Esophagus squamous epithelium (tissue), 5 donors: ENCODE measurements at places on chromosomes 16 and 17.

DNA sequence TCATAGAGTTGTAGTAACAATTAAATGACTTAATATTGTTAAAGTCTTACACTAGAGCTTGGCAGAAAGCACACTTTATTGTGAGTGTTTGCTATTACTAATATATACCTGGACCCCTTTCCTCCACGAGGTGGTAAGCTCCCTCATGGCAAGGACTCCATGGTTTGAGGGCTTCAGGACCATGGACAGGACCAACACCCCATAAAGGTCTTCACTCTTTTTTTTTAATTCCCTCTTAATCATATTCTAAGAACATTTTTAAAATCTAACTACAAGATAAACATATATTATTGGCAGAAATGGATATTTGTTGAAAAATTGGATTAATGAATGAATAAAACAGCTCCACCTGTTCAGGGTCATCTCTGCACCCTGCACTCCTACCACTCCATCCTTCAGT is 154.5 kb downstream of the CBLN1 start:
- DNase-seq, result no peak

- DNase-seq, result no peak
These were observed 878 bp downstream of the TRIM72 start for GRCh38 chr16:31214708-31215286.

DNA sequence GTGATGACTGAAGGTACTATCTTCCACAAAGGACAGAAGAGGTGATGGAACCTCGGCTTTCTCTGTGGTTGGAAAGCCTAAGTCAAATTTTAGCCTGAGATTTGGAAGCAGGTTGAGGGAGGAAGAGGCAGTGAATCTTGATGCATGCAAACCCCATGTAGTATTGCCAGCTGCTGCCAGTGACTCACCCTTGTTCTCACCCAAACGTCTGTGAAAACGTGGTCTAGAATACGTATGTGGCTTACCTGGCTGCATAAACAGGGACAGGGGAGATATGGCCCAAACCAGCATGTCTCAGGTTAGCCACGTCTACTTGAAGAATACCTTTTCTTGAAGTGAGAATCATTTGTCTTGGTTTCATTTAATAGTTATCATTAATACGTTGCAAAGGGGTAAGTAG is 438.0 kb upstream of the MAF start:
- DNase-seq, result no peak

- no peak for DNase-seq
These were observed 25.9 kb downstream of the AP2B1 start for GRCh38 chr17:35612924-35613521.

- no peak for DNase-seq
These were observed 336.1 kb upstream of the TBX2 start for GRCh38 chr17:61063528-61063927.

- DNase-seq, result no peak
These were observed 11.8 kb upstream of the ZNF23 start for GRCh38 chr16:71473891-71474290.

GRCh38 chr17:30345527-30346075 is 11.7 kb upstream of the TMIGD1 start:
- DNase-seq, result no peak

GRCh38 chr16:53556521-53556920 is 53.5 kb upstream of the AKTIP start:
- DNase-seq, result no peak

GRCh38 chr16:89312194-89312593 is 94.7 kb downstream of the ZNF778 start:
- DNase-seq, result no peak

- no peak for DNase-seq
These were observed 147.0 kb upstream of the RBFOX1 start for GRCh38 chr16:7185689-7186088.

GRCh38 chr17:3926860-3927627 is 10.8 kb upstream of the P2RX1 start:
- DNase-seq, result no peak

DNA sequence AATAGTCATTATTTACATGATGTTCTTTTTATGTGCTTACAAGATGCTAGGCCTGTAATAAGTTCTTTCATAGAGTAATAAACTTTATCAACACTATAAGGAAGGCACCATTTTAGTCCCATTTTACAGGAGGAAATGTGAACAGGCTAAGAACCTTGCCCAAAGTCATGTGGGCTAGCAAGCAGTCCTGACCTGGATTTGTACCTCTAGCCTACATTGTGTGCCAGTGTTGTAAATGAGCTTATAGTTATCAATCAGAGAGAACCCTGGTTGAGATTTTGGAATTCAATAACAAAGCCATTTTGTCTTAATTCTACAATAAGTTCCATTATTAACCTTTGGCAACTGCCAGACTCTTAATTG is 6.7 kb upstream of the TBKBP1 start:
- no peak for DNase-seq

- no peak for DNase-seq
These were observed 39.0 kb downstream of the ZNF423 start for GRCh38 chr16:49816875-49817274.

DNA sequence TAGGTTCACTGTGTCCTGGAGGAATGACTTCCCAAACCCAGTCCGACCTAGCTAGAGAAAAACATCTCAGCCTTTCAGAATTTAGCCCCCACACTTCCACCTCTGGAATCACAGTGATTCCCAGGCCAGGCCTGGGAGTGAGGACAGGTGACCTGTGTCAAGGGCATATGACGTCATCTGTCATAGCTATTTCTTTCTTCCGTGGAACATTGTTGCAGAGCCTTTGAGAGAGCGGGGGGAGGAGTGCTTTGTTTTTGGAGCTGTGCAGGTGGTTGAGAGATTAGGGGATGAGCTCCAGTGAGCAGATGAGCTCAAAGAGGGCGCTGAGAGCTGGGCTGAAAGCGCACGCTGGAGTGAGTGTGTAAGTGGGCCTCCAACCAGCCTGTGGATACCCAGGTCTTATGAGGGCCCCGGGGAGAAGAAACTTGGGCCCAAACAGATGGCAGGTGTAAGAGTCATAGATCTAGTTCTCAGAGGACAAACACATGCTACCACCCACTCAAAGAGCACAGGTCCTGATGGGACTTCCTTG is 344.8 kb downstream of the SNX29 start:
- DNase-seq, result no peak

GRCh38 chr17:1190751-1191331 is 11.1 kb upstream of the ABR start:
- DNase-seq, result no peak

DNA sequence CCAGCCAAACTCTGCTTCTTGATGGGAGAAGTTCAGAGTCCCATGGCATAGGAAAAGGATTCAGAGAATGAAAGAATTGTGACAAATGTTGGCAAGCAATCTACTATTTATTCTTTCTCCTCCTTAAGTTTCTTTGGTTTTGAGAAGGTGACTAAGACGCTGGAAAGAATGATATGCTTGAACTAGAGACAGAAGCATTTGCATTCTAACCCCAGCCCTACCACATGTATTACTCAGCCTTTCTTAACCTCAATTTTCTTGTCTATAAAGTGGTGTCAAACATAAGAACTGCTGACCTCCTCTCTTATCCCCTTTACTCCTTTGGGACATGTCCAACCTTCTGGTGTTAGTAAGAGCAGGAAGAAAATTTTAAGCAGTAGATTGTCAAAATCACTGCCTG is 124.7 kb downstream of the HS3ST2 start:
- no peak for DNase-seq

- no peak for DNase-seq
These were observed 22.5 kb downstream of the RAB11FIP4 start for GRCh38 chr17:31413874-31414549.

GRCh38 chr17:82477934-82478333 is 19.4 kb downstream of the NARF start:
- no peak for DNase-seq

GRCh38 chr17:42023524-42024349 is 3.8 kb downstream of the NKIRAS2 start:
- no peak for DNase-seq

GRCh38 chr17:19683117-19683516 is 33.3 kb downstream of the SLC47A2 start:
- no peak for DNase-seq

DNA sequence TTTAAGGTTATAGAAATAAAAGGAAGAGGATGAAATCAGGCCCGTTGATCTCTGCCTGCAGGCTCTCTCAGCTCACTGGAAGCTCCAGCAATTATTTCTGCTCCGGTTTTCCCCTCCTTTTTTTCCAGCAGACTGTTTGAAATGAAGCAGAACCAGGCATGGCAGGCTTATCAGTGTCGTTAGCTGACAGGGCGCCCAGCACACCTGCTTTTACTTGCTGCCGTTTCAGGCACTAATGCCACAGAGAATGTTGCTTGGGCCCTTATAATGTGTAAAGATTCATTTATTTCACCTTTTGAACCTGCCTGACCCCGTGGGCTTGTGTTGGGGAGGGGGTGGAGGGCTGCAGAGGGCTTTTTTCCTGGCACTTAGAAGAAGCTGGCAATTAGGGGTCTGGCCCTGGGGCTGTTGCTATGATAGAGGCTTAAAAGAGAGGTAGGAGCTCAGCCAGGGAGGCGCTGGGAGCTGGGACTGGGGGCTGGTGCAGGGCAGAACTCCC is 108.1 kb downstream of the IRX3 start:
- no peak for DNase-seq

DNA sequence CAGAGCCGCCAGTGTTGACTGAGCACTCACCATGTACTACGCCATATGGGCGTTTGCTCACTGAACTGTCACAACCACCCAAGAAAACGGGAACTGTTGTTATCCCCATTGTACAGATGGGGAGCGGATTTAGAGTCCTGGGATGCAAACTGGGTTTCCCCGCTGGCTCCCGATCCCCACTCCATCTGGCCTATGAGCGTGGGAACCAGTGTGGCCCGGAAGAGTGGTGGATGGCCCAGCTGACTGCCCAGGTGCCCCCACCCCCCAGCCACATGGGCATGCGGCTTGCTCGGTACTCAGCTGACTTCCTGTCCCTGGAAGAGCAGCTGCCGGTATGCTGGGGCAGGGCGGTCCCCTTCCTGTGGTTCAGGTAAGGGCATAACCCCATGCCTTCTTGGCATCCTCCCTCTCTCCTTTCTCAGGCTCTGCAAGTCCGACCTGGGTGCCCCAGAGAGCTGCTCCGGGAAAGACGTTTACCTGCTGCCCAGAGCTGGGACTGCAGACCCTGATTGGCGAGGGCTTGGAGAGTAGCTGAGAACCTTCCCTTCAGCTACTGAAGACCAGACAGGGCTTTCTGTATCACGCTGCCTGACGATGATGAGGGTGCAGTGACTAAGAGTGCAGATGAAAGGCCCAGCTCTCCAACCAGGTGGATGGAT is 16.2 kb downstream of the SOCS3 start:
- DNase-seq, result peak; percentile 47

DNA sequence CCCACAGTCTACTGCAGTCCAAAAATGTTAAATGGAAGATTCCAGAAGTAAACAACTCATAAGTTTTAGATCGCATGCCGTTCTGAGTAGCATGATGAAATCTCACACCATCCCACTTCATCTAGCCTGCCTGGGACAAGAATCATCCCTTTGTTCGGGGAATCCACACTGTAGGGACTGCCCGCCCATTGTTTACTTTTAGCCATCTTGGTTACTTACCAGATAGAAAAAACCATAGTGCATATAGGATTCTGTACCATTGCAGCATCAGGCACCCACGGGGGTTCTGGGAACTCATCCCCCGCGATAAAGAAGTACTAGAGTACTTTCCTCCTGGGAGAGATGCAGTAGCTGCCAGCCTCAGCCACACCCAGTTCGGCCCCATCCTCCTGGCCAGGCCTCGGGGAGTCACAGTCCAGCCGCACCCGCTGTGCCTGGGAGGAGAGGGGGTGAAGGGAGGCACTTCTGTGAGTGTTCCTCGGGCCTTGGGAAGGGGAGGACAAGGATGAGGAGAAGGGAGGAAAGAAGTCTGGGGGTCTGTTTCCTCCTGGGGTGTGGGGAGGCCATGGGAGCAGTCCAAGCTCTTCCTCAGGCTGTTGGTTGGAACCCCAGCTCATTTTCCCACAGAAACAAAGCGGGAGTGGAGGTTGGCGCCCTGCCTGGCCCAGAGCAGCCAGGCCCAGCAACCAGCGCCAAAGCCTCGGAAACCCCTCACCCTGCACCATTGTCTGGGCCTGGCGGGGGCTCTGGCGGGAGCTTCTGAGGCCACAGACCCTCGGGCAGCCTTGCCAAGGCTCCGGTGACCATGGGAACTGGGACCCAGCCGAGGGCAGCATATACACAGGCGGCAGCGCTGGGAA is 8.9 kb downstream of the TRIM47 start:
- no peak for DNase-seq

- DNase-seq, result no peak
These were observed 26.3 kb upstream of the HS3ST2 start for GRCh38 chr16:22787466-22788192.

GRCh38 chr16:88453611-88454522 is 787 bp downstream of the ZFPM1 start:
- no peak for DNase-seq

- DNase-seq, result no peak
These were observed 7.5 kb downstream of the VEZF1 start for GRCh38 chr17:57980522-57980921.

- no peak for DNase-seq
These were observed 303.7 kb upstream of the TNRC6C start for GRCh38 chr17:77654850-77655249.

DNA sequence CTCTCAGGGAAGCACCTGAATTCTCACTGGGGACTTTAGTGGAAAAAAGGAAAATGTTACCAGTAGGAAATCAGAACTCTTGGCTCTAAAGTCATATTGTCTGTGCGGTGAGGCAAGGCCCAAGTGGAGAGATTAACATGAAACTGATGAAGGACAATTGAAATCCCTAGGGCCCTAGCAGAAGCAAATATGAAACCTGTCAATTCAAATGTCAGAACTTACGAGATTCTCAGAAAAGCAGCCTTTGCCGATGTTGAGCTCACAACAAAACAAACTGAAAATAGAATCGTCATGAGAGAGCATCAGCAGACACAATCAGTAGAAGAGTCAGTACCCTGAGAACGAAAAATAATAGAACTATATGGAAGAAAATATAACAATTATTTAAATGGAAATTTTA is 108.8 kb downstream of the ELAC2 start:
- no peak for DNase-seq

DNA sequence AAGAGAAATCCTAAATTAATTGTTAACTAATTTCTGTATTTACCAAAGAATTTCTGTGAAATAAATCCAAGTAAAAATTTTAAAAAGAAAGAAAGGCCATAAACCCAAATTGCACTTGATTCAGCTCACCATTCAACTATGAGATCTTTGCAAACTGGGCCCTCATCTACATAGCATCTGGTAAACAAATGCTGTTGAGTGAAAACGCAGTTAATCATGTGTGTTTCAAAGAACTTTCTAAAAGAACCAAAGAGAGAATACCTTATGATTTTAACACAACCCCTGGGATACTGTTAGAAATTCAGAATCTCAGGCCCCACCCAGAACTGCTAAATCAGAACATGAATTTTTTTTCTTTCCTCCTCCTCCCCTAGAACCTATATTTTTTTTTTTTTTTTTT is 16.6 kb downstream of the CRLF3 start:
- DNase-seq, result no peak
